HT1080 (cell line): ENCODE measurements at places on chromosomes 2 and 18.

DNA sequence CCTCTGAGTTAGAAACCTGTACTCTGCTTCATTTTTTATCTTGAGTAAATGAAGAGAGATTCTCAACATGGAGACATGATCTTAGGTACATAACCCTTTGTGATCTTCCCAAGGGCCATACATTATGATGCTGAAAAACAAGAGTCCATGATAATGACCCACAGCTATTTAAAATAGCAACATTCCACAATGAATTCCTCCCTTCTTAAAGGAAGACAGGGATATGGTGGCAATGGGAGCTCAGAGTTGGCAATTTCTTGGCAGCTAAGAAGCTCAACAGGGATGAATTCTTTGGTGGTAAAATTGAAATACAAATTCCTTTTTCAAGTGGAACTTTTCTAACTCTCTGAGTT, 638.5 kb downstream of the CNTNAP5 start:
- DNase-seq, result no peak

DNA sequence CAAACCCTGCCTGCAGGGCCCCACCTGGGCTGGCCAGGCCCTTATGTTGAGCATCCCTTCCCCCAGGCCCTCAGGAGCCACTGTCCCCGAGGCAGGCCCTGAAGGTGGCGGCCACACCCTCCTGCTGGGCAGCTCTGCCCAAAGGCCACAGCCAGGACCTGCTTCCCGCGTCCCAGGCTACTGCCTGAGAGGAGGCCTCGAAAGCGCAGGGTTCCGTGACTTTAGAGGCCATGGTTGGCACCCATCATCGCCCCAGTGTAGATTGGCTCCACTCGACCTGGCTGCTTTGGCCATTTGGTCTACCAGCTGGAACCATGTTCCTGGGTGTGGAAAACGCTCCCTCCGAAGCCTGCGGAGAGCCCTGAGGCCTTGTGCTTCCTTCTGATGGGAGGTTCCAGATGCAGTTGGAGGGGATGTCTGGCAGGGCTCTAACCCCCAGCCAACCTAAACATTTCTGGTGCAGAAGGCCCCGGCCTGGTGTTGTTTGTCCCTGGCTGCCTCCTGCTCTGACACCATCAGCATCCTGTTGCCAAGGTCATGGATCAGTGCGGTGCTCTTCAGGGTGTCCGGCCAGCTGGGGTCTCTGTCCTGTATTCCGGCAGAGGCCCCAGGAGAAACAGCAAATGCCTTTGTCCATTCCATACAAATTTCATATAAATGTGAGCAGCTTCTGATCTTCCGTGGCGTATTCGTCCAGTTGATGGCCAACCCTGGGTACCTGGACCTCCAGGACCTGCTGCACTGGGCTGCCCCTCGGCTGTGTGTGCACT, 14.7 kb downstream of the CAPN10 start:
- no peak for DNase-seq

- DNase-seq, result peak; percentile 25
Measured at GRCh38 chr2:206531996-206532543, 88.7 kb downstream of the ADAM23 start.

DNA sequence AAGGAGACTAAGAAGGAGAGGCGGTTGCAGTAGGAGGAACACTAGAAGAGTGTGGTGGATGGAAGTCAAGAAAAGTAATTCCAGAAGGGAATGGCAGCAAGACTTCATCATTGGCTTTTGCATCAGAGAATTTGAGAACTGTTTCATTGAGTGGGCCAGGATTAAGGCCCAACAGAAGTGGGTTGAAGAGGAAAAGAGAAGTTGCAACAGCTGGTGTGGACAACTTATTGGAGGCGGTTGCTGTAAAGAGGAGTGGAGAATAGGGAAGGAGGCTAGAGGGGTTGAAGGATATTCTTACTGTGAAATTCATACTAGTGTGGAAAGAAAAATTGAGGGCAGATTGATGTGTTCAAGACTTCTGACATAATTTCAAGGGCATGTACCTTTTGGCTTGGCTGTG, 168.7 kb upstream of the FN1 start:
- DNase-seq, result no peak

- DNase-seq, result no peak
Measured at GRCh38 chr2:68404164-68404563, 39.1 kb downstream of the PLEK start.

GRCh38 chr18:78510091-78510490, 469.5 kb upstream of the SALL3 start:
- DNase-seq, result no peak
